Lower lobe of right lung (tissue), 2 donors: ENCODE measurements at places on chromosomes 4 and X. TPM values are rescaled to one million over a fixed set of nuclear protein-coding genes. Genes with fewer than 3 reads are reported as not detected.

DNA sequence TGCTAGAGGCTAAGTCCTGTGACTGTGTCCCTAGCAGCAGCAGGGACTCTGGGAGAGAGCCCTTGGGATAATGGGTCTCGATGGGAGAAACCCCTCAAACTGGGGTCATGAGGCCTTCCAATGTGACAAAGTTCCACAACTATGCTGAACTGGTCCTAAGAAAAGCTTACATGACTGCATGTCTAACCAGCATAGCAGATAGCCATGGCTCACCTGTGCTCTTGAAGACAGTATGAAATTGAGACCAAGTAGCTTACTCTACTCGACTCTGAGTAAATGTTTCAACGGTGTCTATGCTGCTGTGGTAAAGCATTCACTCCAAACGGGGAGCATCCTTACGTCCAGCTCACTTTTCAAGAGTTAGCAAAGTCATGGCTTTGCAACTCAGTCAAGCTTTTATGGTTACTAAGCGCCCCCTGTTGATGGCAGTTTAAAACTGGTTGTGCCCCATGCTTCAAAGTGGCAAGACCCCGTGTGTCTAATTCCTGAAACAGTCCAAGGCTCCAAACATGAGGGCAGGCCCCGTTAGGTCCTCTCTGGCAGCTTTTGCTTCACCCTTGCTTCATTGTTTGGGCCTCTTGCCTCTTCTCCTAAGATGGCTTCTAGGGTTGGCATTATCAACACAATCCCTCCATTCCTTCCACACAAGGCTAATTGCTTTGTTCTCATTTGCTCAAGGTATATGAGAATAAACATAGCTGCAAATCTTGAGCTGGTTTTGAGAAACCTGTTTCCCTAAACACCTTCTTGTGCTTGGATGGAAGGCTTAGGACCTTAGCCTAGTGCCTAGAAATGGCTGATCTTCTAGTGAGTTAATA, 46.6 kb downstream of the CCNG2 start:
- H3K4me3 ChIP-seq = no peak overlapping the region
- H3K27me3 ChIP-seq = no peaks in the 10 kb centered on the region
- DNase-seq = no peak
- no peaks in the 10 kb centered on the region for H3K36me3 ChIP-seq
- no peaks in the 10 kb centered on the region for H3K4me1 ChIP-seq

DNA sequence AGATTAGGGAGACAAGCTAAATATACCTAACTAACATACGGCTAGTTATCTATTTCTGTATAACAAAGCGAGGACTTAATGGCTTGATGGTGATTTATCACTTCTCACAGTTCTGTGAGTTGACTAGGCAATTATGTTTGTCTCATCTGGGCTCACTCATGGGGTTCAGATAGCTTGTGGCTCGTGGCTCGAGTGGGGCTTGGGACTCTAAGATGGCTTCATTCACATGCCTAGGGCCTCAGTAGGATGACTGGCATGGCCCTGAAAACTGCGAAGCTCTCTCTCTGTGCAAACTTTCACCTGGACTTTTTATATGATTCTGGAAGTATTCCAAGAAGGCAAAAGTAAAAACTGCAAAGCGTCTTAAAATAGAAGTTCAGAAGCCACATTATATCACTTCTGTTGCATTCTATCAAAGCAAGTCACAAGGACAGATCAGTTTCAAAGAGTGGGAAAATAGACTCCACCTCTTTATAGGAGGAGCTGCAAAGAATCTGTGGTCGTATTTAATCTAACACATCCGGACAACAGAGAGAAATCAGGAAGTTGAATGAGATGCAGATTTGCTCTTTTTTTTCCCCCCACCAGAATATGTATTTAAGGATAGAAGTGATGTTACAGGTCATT, 491.2 kb downstream of the INPP4B start:
- DNase-seq = no peak
- H3K4me3 ChIP-seq = no peak overlapping the region
- H3K4me1 ChIP-seq = peaks cover 46% of the 10 kb centered on the region
- no peaks in the 10 kb centered on the region for H3K36me3 ChIP-seq
- no peak overlapping the region for H3K27ac ChIP-seq

DNA sequence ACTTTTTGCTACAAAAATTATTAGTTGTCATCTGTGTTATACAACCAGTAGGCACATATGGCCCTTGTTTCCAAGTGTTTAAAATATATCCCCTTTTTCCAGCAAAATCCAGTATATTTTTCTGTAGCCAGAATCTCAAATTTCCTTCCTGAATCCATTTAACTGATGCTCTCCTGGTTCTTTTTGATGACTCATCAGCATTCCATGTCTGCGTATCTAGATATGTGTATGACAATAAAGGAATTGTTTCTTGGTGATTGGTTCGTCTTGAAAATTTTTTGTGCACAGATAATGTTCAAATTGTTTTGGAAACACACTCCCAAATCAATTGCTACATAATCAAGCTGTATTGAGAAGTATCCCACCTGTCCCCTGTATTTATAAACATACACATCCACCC, 98.3 kb downstream of the ITM2A start:
- DNase-seq = no peak
- no peaks in the 10 kb centered on the region for H3K27me3 ChIP-seq
- no peaks in the 10 kb centered on the region for H3K4me1 ChIP-seq
- H3K4me3 ChIP-seq = no peak overlapping the region
- H3K36me3 ChIP-seq = no peaks in the 10 kb centered on the region
- no peak overlapping the region for H3K27ac ChIP-seq

GRCh38 chr4:575281-576141, 584 bp downstream of the TMEM271 start:
- peaks cover 68% of the 10 kb centered on the region for H3K27me3 ChIP-seq
- no peak for DNase-seq
- no peaks in the 10 kb centered on the region for H3K4me1 ChIP-seq
- H3K27ac ChIP-seq = no peak overlapping the region

The KDR gene
- 55.8 TPM for total RNA-seq

DNA sequence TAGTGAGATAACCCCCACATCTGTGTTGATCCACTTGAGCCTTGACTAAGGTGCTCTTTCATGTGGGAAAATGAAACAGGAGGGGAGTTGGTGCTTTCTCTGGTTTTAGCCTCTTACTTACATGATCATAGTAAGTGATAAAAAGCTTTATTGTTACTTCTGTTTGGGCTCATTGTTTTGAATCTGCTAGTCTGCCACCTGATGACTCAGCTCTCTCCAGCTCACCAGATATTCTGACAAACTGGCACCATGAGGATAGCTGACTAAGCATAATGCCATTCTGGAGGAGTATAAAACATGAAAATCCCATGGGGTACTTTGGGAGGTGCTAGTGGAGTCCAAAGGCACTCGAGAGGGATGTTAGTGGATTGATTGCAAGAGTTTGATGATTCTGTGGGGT, 824.0 kb downstream of the RAPGEF2 start:
- no peaks in the 10 kb centered on the region for H3K4me1 ChIP-seq
- H3K36me3 ChIP-seq = no peaks in the 10 kb centered on the region
- no peak for DNase-seq
- no peak overlapping the region for H3K4me3 ChIP-seq
- H3K27me3 ChIP-seq = no peaks in the 10 kb centered on the region

DNA sequence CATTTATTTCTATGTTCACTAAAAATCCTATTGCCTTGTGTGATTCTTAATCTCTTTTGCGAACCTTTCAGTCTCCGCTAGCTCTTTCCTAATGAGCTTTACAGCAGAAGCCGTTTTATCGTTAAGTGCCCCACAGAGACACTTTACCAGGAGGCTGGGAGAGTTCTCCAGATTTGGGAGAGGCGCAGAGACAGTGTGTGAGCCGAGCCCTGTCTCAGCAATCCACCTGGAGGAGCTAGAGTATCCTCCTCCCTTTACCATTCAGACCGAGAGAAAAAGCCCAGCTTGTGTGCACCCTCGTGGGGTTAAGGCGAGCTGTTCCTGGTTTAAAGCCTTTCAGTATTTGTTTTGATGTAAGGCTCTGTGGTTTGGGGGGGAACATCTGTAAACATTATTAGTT, 54.9 kb upstream of the MTM1 start:
- no peak overlapping the region for H3K27ac ChIP-seq
- H3K4me1 ChIP-seq = peaks cover 7% of the 10 kb centered on the region
- H3K36me3 ChIP-seq = no peaks in the 10 kb centered on the region

- H3K36me3 ChIP-seq = no peaks in the 10 kb centered on the region
- no peak overlapping the region for H3K27ac ChIP-seq
- H3K4me1 ChIP-seq = no peaks in the 10 kb centered on the region
- no peak overlapping the region for H3K4me3 ChIP-seq
- H3K27me3 ChIP-seq = peaks cover 9% of the 10 kb centered on the region
- DNase-seq = no peak
These were observed 3.0 kb downstream of the PDLIM3 start for GRCh38 chr4:185532293-185532692.

- no peaks in the 10 kb centered on the region for H3K36me3 ChIP-seq
- no peaks in the 10 kb centered on the region for H3K4me1 ChIP-seq
- no peak overlapping the region for H3K27ac ChIP-seq
- no peaks in the 10 kb centered on the region for H3K27me3 ChIP-seq
- no peak overlapping the region for H3K4me3 ChIP-seq
These were observed 7.6 kb downstream of the TRAM1L1 start for GRCh38 chr4:117077760-117078159.

DNA sequence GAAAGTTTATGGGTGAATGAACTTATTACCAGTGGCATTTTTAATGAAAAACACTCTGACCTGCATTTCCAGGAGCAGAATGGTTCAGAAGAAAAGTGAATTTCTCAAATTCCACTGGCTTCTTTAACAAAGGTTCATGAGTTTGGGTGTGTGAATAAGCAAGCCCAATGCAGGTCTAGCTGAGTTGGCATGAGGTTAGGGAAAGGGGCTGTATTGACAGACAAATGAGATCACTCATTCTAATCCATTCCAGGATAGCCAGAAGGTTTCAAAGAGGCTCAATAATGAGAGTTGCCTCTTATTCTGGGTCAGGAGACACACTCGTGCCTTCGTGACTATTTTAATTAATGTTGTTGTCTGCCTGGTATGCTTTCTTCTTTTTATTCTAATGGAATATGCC, 43.7 kb upstream of the NPY2R start:
- no peak overlapping the region for H3K27ac ChIP-seq
- no peak overlapping the region for H3K4me3 ChIP-seq
- H3K36me3 ChIP-seq = no peaks in the 10 kb centered on the region
- no peak for DNase-seq

DNA sequence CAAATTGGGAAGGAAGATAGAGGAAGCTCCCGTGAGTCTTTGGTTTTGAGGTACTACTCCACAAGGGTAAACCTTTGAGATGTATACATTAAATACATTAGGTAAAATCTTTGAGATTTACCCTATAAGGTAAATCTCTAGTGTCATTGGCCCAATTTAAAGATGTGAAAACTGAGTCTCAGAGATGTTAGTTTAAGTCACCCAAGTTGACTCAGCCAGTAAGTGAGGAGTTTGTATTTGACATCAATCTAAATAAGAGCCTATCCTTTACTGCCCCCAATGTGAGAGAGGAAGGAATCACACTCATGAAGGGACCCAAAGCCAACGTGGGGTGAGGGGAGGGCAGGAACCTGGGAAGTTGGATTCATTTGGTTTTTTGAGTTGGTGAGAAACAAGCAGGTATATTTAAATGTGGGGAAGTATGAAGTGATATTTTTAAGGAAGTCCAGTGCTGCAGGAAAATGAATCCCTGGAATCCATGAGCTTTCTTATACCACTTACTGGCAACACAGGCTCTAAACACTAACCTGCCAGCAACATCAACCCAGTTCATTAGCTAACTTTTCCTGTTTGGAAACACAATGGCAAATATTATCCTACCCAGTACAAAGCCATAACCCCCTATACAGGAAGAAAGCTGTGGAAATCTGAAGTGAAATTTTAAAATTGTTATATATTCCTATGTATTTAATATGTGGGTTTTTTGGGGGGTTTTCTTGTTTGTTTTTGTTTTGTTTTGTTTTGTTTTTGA, 55.3 kb downstream of the PALLD start:
- H3K4me1 ChIP-seq = no peaks in the 10 kb centered on the region
- H3K36me3 ChIP-seq = no peaks in the 10 kb centered on the region
- H3K27ac ChIP-seq = no peak overlapping the region
- no peaks in the 10 kb centered on the region for H3K27me3 ChIP-seq
- no peak for DNase-seq

The TGIF2LX gene
- total RNA-seq = not detected

The STBD1 gene
- 5.5 TPM for total RNA-seq

- no peaks in the 10 kb centered on the region for H3K36me3 ChIP-seq
- DNase-seq = peak; percentile 59
- H3K27me3 ChIP-seq = no peaks in the 10 kb centered on the region
These were observed 27.1 kb upstream of the NSUN7 start for GRCh38 chr4:40722576-40723161.

The TMPRSS11D gene
- not detected for total RNA-seq

The TACR3 gene
- 0.24 TPM for total RNA-seq

GRCh38 chr4:136803433-136803832, 728.9 kb downstream of the PCDH18 start:
- DNase-seq = no peak
- no peaks in the 10 kb centered on the region for H3K4me1 ChIP-seq
- H3K4me3 ChIP-seq = no peak overlapping the region

The IL9R gene
- total RNA-seq = 1.2 TPM

DNA sequence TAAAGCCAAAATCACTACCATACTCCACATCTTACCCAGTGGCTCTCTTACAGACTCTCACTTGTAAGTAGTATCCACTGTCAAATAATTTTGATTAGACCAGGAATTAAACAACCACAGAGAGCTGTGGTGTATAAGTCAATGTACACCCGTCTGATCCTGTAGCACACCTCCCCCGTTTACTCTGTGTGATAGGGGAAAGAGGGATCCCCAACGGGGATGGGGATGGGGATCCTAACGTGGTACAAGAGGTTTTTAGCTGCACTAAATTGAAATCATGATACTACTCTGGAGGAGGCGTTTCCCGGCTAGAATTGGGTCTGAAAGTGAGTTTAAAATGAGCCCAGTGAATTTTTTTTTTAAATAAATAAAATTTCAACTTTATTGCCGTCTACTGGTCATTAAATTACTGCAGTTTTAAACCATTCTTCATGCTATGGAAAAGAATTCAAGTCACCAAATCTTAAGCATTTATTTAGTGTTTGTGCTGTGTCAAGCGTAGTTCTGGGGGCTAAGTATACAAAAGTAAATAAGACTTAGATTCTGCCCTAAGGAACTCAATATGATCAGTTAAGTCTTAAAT, 76.6 kb downstream of the INTS12 start:
- H3K27ac ChIP-seq = no peak overlapping the region
- H3K36me3 ChIP-seq = no peaks in the 10 kb centered on the region
- DNase-seq = no peak
- no peak overlapping the region for H3K4me3 ChIP-seq
- peaks cover 28% of the 10 kb centered on the region for H3K4me1 ChIP-seq

GRCh38 chr4:184163813-184164212, 53.9 kb downstream of the ENPP6 start:
- H3K27me3 ChIP-seq = no peaks in the 10 kb centered on the region
- no peak overlapping the region for H3K27ac ChIP-seq
- H3K4me3 ChIP-seq = no peak overlapping the region
- H3K36me3 ChIP-seq = no peaks in the 10 kb centered on the region

- H3K27ac ChIP-seq = no peak overlapping the region
- peaks cover 60% of the 10 kb centered on the region for H3K27me3 ChIP-seq
- H3K4me1 ChIP-seq = no peaks in the 10 kb centered on the region
- H3K4me3 ChIP-seq = no peak overlapping the region
- H3K36me3 ChIP-seq = no peaks in the 10 kb centered on the region
These were observed 126.9 kb downstream of the FAM53A start for GRCh38 chr4:1557221-1557597.

The ARHGAP10 gene
- 26.4 TPM for total RNA-seq

The PDS5A gene
- 74.8 TPM for total RNA-seq
